ENCODE measurements at places on chromosomes 5 and 9.

DNA sequence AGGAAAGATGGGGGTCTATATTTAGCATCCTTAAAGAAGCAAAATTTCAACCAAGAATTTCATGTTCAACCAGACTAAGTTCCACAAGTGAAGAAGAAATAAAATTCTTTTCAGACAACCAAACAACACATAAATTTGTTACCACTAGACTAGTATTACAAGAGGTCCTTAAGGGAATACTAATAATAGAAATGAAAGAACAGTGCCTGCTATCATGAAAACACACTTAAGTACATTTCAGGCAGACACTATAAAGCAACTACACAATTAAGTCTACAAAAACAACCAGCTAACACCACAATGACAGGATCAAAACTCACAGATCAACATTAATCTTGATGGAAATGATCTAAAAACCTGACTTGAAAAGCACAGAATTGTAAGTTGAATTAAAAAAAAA is 477.2 kb downstream of the PTPRD start:
- no peak for DNase-seq

- no peak for DNase-seq
Measured at GRCh38 chr9:124342776-124343485, 72.3 kb downstream of the PSMB7 start.

DNA sequence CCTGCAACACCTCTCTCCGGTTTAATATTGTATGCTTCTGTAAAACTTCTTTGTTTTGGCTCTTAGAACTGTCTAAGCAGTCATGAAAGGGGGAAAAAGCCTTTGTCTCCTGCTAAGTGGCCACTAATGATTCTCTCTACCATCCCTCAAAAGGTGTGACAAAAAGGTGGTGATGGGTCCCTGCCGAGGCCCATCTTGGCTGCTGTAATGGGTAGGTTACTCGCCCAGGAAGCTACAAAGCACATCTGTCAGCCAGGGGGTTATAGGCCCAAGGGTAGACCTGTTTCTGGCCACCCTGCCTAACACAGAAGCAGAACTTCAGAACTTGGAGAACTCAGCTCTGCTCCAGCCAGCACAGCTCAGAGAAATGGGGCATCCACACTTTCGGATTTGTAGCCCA is 1.6 kb downstream of the FAM219A start:
- DNase-seq, result no peak

DNA sequence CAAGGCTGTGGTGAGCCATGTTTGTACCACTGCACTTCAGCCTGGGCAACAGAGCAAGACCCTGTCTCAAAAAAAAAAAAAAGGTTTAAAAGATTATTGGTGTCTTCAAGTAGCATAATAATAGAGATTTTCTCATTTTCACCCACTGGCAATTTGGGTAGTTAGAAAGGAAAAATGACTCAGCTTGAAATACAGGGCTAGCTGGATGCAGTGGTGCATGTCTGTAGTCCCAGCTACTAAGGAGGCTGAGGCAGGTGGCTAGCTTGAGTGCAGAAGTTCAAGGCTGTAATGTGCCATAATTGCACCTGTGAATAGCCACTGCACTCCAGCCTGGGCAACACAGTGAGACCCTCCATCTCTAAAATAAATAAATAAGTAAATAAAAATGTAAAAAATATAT is 111.1 kb downstream of the ARRDC3 start:
- DNase-seq, result no peak

DNA sequence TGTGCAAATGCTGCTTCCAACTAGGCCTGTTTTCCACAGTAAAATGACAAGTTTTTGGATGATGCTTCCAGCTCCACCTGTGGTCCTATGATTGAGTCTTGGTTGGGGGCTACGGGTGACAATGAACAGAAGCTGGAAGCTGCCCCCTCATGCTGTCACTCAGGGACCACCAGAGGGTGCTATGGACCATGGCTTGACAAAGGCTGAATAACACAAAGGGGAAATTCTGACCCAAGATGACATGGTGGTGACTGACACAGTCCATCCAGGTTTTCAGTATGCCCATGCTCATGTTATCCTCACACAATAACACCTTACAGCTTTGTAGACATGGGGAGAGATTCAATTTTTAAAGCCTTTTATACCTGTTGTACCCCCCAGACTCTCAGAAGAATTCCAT is 23.9 kb upstream of the SAP30L start:
- DNase-seq, result no peak

- DNase-seq, result no peak
Measured at GRCh38 chr5:96809921-96810320, 2.2 kb upstream of the ERAP1 start.

DNA sequence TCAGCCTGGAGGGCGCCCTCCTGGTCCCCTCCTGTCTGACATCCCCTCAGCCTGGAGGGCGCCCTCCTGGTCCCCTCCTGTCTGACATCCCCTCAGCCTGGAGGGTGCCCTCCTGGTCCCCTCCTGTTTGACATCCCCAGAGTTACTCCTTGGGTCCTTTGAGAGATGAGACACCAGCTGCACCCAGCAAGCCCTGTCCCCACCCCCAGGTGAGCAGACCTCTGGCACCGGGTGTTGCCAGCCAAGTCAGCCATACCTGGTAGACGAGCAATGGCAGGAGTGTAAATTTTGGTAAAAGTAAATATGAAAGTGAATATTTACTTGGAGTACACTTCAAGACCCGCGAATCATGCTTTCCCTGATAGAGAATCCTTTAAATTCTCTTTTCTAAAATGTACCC is 25.4 kb downstream of the EXOC3 start:
- DNase-seq, result no peak

- DNase-seq, result no peak
Measured at GRCh38 chr9:71607461-71607881, 160.8 kb downstream of the CEMIP2 start.

GRCh38 chr5:36679221-36679989 is 73.0 kb downstream of the SLC1A3 start:
- no peak for DNase-seq

DNA sequence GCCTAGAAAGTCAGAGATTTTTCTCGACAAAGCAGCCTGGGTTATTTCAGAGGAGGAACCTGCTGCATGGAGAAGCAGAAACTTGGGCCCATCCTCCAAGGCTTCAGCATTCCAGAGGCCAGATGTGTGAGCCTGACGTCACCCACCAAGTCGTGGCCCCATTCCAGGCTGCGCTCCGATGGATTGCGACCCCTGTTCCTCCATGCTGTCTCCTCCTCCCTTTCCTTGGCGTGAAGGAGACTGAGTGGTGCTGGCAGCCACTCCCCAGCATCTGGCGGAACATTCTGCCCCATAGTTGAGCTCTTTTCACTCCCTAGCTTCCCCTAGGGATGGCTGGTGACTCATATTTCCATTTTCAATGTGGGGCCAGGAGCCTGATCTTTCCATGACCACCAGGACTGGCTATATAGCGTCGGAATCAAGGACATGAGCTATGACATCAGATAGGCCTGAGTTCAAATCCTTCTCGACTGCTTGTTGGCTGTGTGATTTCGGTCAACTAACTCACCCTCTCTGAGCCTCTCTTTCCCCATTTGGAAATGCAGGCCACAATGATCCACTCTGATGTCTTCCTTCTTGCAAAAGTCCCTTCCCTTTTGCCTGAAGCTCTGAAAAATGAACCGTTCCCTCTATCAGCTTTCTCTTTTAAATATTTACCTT is 24.5 kb upstream of the DUSP1 start:
- DNase-seq, result no peak

DNA sequence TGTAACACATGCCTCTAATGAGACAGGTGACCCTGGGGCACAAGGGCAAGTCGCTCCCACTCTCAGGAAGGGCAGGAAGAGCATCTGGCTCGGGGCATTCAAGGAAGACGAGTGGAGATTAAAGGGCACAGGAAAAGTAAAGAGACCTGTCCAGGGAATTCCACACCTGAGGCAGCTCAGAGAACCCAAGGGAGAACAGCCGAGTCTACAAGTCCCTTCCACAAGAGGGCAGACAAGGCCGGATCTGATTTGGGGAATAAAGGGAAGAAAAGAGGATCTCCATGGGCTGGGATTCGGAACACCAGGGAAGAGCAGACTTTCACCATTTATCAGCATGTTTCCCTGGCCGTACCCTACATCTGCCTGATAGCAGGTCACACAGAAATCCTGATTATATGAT is 28.1 kb downstream of the GPX3 start:
- no peak for DNase-seq

DNA sequence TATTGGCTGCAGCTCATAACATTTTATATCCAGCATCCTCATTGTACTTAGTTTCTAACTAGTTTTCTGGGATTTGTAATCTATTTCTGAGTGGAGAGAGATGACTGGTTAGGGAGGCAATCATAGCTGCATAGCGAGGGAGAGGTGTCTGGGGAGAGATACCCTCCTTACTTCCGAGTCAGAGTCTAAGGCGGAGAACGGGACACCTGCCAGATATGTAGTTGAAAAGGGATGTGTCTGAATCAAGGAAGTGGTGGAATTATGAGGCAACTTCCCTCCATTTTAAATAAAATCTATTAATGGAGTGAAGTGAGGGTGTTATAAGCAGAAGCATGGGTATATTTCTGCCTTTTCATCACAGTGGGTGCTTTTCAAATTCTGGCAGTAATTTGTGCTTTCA is 126.5 kb downstream of the MAST4 start:
- no peak for DNase-seq

DNA sequence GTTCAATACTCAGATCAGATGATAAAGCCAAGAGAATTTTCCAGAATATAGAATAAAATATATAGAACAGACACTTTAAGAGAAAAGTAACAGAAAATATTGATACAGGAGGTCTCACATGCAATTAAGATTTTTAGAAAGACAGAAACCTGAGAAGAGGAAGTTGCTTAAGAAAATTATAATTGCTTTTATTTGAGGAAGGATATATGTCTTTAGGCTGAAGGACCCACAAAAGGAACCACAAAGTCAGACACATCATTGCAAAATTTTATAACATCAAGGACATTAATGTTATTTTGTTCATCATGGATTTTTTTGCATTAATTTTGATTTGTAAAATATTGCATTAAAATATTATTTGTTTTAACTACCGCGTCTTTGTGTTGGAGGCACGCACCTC is 141.5 kb downstream of the FSTL4 start:
- no peak for DNase-seq

GRCh38 chr5:42760426-42760825 is 3.8 kb downstream of the CCDC152 start:
- DNase-seq, result no peak

DNA sequence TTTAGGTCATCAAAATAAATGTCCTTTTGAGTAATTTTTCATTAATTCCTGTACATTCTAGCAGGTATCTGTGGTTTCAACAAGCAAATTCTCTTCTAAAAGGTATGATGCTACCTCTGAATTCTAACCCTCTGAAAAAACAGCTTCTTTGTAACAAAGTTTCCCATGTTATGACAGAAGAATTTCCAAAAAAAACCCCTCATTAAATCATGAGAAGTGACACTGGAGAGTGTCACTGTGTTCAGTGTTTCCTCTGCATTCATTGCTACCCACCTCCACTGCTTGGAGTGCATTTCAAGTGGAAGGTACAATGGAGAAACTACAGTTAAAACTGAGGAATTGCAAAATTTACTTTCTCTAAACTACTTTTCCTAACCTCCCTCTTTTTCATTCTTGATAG is 10.1 kb downstream of the CDKN2A start:
- no peak for DNase-seq

GRCh38 chr5:133878236-133878555 is 90.2 kb downstream of the C5orf15 start:
- no peak for DNase-seq

- no peak for DNase-seq
Measured at GRCh38 chr5:10860645-10861422, 99.8 kb upstream of the DAP start.

DNA sequence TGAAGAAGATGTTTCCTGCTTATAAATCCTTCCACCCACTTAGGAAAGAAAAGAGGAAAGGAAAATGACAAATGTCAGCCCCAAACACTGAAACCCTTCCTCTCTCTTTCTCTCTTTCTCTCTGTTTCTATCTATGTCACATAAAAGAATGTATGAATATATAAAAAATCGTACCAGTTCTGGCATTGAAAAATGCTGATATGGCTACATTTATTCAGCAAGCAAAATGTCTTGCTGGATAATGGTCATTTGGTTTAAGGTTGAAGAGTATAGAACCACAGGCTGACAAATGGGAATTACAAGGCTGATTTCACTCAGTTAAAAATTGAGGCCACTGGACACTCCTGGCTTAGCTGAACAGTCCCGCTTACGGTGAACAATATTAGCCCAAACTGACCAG is 335.9 kb downstream of the PARP8 start:
- no peak for DNase-seq

DNA sequence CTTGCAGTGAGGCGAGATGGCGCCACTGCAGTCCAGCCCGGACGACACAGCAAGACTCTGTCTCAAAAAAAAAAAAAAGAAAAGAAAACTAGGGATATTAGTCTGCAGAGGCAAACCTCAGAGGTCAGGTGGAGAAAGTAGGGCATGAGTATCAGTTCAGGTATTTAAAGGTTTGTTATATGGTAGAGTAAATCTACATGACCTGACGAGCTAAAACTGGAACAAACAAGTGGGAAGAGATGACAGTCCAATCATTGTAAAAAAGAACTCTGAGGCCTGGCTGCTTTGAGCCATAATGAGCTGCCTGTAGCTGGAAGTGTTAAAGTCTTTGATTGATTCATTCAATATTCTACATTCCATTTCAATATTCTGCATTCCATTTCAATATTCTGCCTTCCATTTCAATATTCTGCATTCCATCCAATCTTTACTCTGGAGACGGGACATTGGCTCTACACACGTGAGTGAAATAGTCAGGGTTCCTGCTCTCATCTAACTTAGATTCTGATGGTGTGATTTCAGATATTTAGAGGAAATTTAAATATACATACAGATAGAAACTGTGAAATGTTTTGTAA is 28.9 kb upstream of the GRAMD2B start:
- DNase-seq, result no peak

- DNase-seq, result no peak
Measured at GRCh38 chr5:35339616-35340100, 109.4 kb upstream of the PRLR start.

DNA sequence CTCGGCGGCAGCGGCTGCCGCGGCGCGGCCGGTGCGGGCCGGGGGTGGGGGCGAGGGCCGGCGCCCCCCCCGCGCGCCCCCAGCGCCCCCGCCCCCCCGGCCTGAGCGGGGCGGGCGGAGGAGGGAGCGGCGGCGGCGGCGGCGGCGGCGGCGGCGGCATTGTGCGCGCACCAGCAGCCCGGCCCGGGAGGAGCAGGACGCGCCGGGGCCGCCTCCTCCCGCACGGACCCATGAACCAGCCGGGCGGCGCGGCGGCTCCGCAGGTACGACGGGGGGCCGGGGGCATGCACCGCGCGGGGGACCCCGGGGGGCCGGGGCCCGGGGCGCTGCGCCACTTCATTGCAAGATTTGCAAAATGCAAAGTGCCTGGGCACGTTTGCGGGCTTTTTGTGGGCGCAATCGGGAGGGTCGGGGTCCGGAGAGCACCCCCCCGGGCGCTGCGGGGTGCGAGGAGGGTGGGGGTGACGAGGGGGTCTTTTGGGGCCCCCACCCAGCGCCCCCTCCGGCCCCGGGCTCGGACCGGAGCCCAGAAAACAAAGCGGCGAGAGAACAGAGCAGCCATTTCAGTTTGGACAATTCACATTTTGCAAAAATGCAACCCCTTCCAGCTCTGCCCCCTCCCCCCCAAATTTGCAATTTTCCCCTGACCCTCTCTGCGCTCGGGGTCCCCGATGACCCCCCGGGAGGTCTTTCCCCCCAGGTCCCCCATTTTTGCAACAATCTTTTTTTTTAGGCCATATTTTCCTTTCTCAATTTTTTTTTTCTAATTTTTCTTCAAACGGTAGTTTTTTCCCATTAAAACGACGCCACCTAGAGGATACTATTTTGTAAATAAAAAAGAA is at the start of gene ZNF618:
ZNF618 (plus strand) TSS at position 159 of the 842 bp plus-strand sequence; CDS start at position 231, 72 bp downstream.
- DNase-seq, result no peak

Measured in NCI-H748 treated with DMSO at 0.1 percent for 48 hours (cell line).